ENCODE measurements at places on chromosomes 2 and 18.
A peak's percentile ranks its signal among the peaks of the same experiment; 100 is the strongest.

GRCh38 chr2:9152975-9153642 is 53.5 kb upstream of the ASAP2 start:
- DNase-seq = no peak

DNA sequence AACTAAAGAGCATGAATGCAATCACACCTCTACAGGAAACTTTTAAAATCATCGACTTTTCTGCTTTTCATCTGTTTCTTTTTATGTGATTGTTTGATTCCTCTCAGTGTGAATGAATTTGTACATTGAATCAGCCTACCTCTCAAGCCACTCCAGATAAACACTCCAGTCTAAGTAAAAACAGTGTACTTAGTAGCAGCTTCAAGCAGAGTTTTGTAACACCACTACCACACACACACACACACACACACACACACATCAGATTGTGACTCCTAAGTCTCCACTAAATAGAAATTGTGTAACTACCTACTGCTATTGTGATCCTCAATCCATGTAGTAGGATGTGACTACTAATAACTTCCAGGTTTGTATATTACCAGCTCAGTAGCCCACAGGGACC is 65.3 kb upstream of the EPB41L5 start:
- no peak for DNase-seq

DNA sequence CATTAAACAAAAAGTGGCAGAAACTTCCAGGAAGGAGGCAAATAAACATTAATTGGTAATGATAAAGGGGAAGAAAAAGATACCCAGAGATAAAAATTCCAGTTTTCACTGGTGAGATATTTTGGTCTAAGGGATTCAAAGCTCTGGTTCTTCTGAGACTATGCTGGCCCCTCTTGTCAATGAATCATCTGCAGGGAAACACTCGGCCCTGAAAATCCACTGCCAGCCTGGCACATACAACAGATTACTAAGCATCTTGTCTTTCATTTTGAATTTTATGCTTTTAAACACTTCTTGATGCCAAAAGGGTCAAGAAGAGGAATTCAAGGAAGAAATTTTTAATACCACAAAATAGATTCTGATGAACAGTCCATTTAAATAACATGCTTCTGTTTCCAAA is 1603.8 kb upstream of the ZEB2 start:
- DNase-seq = no peak

DNA sequence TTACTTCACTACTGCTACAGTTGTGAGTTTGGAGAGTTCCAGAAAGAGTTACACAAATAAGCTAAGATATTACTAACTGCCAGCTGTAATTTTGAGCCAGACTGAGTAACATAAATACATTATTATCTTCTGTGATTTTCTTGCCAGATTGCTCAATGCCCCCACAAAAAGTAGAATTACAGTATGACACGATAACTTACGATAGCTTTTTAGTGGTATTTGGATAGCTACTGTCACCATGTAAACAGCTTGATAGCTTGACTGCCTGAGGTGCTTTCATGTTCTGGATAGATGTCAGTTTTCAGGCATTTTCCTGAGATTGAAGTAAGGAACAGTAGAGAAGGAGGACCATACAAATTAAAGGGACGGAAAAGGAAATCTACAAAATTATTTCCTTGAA is 533.3 kb downstream of the SOCS6 start:
- DNase-seq = no peak

GRCh38 chr2:217970206-217970605 is 32.6 kb downstream of the TNS1 start:
- no peak for DNase-seq

GRCh38 chr2:23681356-23682140 is 245.4 kb downstream of the ATAD2B start:
- DNase-seq = no peak

GRCh38 chr2:206937555-206937954 is 1.8 kb upstream of the CPO start:
- no peak for DNase-seq

- DNase-seq = peak; percentile 92
Observed at GRCh38 chr2:29606104-29607037, 315.0 kb downstream of the ALK start.

DNA sequence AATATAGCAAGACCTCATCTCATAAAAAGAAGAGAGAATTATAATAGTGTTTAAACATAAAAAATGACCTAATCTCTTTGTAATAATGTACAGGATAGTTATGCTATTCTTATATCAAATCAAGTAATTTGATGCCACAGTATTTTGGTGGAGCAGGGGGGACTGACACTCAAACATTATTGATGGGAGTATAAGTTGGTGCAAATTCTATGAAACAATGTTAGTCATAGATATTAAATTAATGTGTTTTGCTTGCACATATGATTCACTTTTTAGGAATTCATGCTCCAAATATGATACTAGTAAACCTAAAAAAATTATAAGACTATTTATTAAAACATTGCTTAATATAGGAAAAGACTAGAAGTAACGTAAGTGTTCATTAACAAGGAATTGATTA is 256.1 kb upstream of the SYT4 start:
- no peak for DNase-seq

- no peak for DNase-seq
Observed at GRCh38 chr2:128365217-128365905, 46.7 kb upstream of the HS6ST1 start.

DNA sequence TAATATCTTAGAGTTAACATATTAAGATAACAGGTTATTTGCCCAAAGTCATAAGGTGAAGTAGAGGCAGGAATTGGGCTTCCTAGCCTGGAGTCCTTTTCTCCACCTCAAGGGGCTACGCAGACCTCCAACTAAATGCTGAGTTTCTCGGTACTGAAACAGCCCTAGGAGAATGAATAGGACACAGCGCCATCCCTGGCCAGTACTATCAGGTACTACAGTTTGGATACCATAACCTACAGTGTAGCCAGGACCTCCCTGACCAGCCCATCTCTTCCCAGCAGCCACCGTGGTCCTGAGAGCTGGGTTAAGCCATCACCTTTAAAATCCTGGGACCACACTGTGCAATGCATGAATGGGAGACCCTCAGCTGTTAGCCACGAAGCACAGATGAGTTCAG is 15.7 kb downstream of the CASP8 start:
- no peak for DNase-seq

DNA sequence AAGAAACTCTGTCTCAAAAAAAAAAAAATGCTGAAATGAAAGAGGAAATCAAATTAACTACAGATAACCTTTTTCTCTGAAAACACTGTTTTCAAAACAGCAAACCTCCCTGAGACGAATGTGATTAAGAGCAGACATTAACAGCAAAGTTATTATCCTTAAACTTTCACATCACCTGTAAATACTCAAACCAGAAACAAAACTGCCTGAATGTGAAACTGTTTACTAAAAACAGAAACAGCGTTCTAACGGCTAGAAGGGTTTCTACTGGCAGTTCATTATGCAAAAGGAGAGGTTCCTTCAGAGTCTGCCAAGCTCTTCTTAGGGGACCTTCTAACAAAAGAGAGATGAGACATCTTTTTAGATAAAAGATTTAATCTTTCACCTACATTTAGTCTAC is 45.9 kb downstream of the PNO1 start:
- DNase-seq = no peak

DNA sequence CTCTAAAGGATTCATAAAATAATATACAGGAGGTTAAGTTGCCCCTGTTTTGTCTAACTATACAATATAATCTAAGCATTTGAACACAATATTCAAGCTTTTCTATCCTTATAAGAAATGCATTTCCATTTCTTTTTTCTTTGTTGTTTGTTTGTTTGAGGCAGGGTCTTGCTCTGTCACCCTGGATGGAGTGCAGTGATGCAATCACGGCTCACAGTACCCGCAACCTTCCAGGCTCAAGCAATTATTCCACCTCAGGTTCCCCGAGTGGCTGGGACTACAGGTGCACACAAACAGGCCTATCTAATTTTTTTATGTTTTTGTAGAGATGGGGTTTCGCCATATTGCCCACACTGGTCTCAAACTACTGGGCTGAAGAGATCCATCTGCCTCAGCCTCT is 307.8 kb downstream of the ZNF804A start:
- DNase-seq = no peak

- DNase-seq = no peak
Observed at GRCh38 chr2:150232871-150233270, 254.6 kb downstream of the RND3 start.

DNA sequence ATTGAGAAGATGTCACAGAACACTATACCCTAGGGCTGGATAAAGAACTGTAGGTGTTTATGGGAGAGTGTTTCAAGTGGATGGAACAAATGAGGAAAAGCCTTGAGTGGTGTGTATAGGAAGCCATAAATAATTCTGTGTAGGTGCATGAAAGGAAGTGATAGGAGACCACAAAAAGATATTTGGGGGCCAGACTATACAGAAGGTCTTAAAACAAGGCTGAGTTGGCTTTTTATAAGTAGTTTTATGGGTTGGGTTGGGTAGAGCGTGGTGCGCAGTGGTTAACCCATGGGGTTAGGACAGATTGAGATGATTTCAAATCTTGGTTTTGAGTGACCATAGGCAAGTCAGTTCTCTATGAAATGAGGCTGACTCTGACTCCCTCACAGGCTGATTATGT is 110.5 kb downstream of the PKP4 start:
- DNase-seq = no peak

DNA sequence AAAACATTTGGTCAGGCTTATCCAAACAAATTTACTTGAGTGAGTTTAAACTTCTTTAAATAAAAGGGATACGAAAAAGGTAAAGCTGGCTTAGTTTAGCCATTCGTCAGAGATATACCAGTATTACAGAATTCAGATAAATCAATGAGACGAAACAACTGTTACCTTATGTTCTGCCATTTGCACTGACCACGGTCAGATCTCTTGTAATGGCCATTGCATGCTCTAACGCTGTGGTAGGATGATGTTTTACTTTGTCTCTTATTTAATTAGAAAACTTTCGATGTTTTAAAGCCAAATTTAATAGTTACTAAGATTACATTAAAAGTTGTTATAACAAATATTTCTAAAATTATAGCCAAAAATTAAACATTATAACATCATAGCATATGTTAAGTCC is 1.5 kb downstream of the C18orf54 start:
- DNase-seq = peak; percentile 48

GRCh38 chr18:9008709-9009635 is 93.5 kb upstream of the NDUFV2 start:
- DNase-seq = no peak

- DNase-seq = no peak
Observed at GRCh38 chr2:178782236-178782635, 25.0 kb downstream of the TTN start.

GRCh38 chr2:191322828-191323506 is 77.8 kb downstream of the MYO1B start:
- no peak for DNase-seq

- DNase-seq = no peak
Observed at GRCh38 chr2:54370405-54371104, 85.6 kb upstream of the SPTBN1 start.

DNA sequence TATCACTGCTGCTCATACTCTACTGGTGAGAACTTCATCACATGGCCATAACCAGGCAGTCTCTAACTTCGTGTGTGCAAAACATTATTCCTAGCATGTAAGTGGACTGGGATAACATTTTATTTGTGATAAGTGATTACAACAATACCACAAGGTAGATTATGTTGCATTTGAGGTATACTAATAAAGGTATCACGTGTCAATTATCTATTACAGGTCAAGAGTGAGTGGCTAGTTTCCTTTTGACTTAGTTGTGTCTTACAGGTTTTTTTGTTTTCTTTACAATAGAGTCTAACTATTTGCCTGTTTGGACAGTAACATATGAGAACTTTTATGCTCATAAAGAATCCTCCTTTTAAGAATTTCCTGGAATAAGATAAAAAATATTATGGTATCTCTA is 67.2 kb upstream of the DSC1 start:
- no peak for DNase-seq

Data from astrocyte of the spinal cord (primary cell).